ENCODE measurements at places on chromosomes 2 and 18. TPM values are rescaled to one million over a fixed set of nuclear protein-coding genes. Genes with fewer than 3 reads are reported as not detected.

The LRATD1 gene
- total RNA-seq = under 0.01 TPM

The HPCAL1 gene
- 27.1 TPM for total RNA-seq

The STAT4 gene
- total RNA-seq = 11.6 TPM

The ANKRD30BL gene
- not detected for total RNA-seq

The EPAS1 gene
- 56.9 TPM for total RNA-seq

The LAMA1 gene
- 91.6 TPM for total RNA-seq

The LYPD6B gene
- total RNA-seq = 0.56 TPM

The AKAIN1 gene
- total RNA-seq = not detected

The KYNU gene
- total RNA-seq = 2.8 TPM

The VAMP8 gene
- 6.7 TPM for total RNA-seq

The SERPINB10 gene
- not detected for total RNA-seq

The DYNC2LI1 gene
- total RNA-seq = 17.1 TPM

The BOLL gene
- not detected for total RNA-seq

The CRYGC gene
- not detected for total RNA-seq

The SATB2 gene
- 9.9 TPM for total RNA-seq

Measured in regular cardiac myocyte (primary cell).